ENCODE measurements at places on chromosomes 11 and 22.

- no peak for DNase-seq
Observed at GRCh38 chr22:34001701-34002466, 81.6 kb upstream of the LARGE1 start.

- no peak for DNase-seq
Observed at GRCh38 chr11:5500393-5500801, 9.4 kb downstream of the UBQLN3 start.

DNA sequence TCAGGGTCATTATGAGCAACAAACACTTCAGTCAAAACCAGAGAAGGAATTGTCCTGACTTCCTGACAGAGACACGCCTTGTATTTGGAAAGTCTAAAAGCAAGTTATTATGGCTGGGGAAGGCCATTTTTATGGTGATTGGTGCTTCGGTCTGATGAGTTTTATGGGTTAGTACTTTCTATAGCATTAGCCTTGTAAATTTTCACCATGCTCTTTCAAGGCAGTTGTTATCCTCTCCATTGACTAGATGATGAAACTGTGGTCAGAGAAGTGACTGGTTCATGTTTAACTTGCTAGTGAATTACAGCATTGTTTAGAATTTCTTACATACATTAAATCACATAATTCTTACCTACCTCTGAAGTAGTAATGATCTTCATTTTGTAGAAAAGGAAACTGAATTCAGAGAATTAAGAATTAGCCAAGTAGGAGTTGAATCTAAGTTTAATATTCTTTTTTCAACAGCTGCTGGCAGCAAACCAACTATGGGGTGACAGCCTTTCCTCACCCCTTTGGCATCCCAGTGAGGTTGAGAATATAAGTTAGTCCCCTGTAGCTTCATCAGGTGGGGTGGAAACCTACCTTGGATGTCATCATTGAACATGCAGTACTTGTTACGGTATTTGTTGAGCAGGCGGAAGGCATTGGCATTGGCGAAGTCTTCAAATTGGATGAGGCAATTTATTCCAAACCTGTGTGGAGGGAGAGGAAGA is 90.0 kb downstream of the CCDC81 start:
- no peak for DNase-seq

- DNase-seq = no peak
Observed at GRCh38 chr22:44274918-44275630, 37.7 kb downstream of the SHISAL1 start.

GRCh38 chr22:23256986-23257888 is 76.9 kb downstream of the BCR start:
- no peak for DNase-seq

GRCh38 chr22:20887375-20887774 is 28.6 kb downstream of the SNAP29 start:
- no peak for DNase-seq

GRCh38 chr11:14552089-14552488 is 31.9 kb upstream of the PSMA1 start:
- no peak for DNase-seq

DNA sequence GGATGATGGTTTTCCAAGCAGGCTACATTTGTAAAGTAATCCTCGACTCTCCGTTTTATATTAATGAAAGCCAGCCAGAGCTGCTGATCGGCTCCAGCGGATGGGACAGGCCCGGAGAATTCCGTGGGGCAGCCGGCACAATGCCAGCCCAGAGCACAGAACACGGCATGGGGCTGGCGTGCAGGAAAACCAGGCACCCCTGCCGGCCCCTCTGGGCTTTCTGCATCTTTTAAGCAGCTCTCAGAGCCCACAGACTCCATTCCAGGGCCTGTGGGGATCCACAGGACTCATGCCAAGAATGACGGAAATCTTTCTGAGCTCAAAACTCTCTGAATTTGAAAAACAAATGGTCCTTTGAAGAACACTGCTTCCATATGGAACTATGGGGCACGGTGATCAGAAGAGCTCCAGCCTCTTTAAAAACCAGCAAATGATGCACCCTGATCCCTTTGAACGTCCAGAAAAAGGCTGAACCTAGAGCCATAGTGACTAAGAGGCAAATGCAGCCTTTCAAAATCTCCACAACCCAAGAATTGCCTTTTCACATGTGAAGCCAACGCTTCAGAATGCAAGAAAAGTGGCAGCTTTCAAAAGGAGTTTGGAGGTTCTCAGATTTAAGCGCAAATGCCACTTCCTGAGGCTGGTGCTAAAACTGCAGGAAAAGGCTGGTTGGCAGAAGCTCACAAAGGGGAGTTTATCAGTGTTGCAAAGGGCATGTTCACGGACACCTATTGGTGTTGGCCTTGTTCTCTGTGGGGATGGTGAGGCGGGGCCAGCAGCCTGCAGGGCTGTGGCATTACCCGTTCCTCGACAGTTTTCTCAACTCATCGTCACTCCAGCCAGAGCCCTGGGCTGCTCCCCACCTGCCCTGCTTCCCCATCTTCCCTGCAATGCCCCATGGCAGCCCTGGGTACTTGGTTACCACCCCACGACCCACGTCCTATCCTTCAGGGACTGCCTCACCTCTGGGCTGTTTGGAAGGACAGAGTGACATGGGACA is 212.5 kb downstream of the CTTN start:
- no peak for DNase-seq

DNA sequence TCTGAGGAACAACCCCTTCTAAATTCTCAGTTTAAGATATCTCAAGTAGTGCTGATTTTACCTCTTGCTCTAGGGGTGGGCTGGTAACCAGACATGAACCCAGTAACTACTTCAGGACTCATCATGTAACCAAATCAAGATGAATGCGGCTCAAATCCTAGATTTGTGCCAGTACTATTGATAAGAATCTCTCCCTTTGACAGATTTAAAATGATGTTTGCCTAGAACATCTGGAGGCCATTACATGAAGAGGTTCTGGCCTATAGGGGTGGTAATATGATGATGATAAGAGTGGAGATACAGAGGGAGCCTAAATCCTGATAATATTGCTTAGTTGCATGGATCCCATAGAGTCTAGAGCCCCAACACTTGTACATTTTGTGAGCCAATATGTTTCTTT is 672.6 kb upstream of the ANO5 start:
- DNase-seq = no peak

GRCh38 chr22:37827056-37827455 is 3.9 kb downstream of the GALR3 start:
- no peak for DNase-seq

GRCh38 chr11:123640029-123640428 is 14.4 kb downstream of the SCN3B start:
- no peak for DNase-seq

DNA sequence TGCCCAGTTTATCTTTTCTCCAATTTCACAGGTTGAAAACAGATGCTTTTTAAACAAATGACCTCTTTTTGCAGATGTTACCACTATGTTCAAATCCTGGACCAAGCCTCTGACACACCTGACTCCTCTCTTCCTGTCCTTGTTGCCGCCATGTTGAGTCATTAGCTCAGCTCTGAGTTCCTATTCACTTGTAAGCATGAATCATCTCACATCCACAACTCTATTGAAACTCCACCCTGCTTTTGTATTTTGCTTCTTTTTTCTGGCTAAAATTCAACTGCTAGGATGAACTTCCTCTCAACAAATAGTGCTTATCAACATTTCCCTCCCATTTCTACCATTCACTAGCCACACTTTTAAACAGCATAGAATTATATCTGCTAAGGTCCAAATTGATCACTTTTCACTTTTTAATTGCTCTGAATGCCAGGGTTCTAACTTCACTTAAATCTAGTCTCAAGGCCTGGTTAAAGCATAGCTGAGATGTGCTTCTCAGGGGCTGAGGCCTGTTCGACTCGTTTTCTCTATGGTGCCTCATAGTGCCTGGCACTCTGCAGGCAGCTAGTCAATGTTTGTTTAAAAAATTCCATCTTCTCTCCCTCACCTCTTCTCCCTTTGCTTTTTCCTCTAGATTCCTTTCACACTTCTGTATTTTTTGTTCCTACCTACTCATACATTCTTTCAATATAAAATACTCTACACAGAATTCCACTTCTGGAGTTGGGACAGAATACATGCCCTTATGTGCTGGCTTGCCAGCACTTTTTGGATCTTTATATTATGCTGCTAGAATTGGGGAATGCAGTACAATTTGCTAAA is 3.9 kb downstream of the JOSD1 start:
- peak; percentile 26 for DNase-seq

- peak; percentile 74 for DNase-seq
Observed at GRCh38 chr22:25404928-25405816, 159.3 kb upstream of the GRK3 start.

- no peak for DNase-seq
Observed at GRCh38 chr11:45922425-45923082, at the start of gene LARGE2. Gene LARGE2 (plus strand): TSS chr11:45922656. CDS start chr11:45922883, 227 bp downstream.

DNA sequence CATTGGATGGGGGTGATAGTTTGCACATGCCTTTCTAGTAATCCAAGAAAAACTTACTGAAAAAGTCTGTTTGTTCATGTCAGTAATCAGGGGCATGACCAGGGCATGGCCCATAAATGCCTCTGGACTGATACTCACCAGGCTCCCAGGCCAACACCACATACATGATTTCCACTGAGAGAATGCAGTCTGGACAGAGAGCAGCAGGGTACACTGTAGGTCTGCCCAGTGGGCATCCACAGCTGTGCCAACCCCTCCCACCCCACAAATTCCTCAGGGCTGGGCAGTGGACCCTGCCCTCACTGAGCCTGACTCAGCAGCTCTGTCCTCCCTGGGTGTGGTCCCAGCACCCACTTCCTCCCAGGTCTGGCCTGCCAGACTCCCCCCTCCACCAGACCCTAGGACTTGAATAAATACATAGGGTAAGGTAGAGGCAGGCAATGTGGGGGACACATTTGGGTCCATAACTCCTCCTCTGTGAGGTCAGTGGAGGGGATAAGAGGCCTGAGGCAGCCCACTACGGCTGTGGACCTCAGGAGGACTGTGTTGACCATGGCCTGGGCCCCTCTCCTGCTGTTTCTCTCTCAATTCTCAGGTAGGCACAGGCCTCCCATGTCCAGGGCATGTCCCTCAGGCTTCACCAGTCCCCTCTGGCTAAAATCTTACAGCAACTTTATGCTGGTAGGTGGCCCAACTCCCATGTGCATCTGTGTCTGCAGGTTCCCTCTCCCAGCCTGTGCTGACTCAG is 92.2 kb upstream of the TOP3B start:
- DNase-seq = no peak

GRCh38 chr22:48366056-48366455 is 1461.6 kb downstream of the BRD1 start:
- no peak for DNase-seq

All from stimulated activated CD4-positive, alpha-beta T cell treated with anti-CD3 and anti-CD28 coated beads, Interleukin-4, amount 100 ng/mL, for 1 hour (primary cell).